Sigmoid colon (tissue), 7 donors: ENCODE measurements at places on chromosomes 13 and 19.

GRCh38 chr13:52846567-52847321 is 1.7 kb downstream of the PCDH8 start:
- no peaks in the 10 kb centered on the region for H3K36me3 ChIP-seq
- peaks cover 52% of the 10 kb centered on the region for H3K27me3 ChIP-seq
- no peak for DNase-seq
- H3K4me1 ChIP-seq: no peaks in the 10 kb centered on the region
- H3K4me3 ChIP-seq: no peak overlapping the region
- no peak overlapping the region for H3K27ac ChIP-seq

DNA sequence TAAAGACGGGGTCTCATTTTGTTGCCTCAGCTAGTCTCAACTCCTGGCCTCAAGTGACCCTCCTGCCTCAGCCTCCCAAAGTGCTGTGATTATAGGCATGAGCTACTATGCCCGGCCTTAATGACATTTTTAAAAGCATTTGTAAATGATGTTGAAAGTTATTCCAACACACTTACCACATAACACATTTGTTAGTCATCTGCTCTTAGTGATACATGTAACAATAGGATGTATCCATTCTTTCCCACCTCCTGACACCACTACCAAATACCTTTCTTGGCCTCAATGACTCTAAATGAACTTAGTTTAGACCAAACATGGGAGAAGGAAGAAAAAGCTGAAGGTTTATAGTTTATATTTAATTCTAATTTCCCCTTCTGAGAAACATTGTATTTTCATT is 59.8 kb upstream of the MEDAG start:
- no peaks in the 10 kb centered on the region for H3K4me1 ChIP-seq
- no peaks in the 10 kb centered on the region for H3K27me3 ChIP-seq
- H3K27ac ChIP-seq: no peak overlapping the region
- no peak overlapping the region for H3K4me3 ChIP-seq

GRCh38 chr13:51697855-51698254 is 106.1 kb downstream of the DHRS12 start:
- H3K36me3 ChIP-seq: no peaks in the 10 kb centered on the region
- H3K27ac ChIP-seq: no peak overlapping the region
- no peak for DNase-seq
- H3K27me3 ChIP-seq: no peaks in the 10 kb centered on the region

GRCh38 chr19:11125994-11126685 is 29.4 kb downstream of the SPC24 start:
- H3K4me1 ChIP-seq: peaks cover 16% of the 10 kb centered on the region
- no peak overlapping the region for H3K4me3 ChIP-seq
- H3K27me3 ChIP-seq: no peaks in the 10 kb centered on the region
- peak overlapping the region; percentile 44 for H3K27ac ChIP-seq
- DNase-seq: peak; percentile 94

- H3K4me1 ChIP-seq: no peaks in the 10 kb centered on the region
- no peaks in the 10 kb centered on the region for H3K36me3 ChIP-seq
- DNase-seq: no peak
- no peak overlapping the region for H3K4me3 ChIP-seq
Measured at GRCh38 chr13:23506071-23506806, 64.0 kb upstream of the TNFRSF19 start.

DNA sequence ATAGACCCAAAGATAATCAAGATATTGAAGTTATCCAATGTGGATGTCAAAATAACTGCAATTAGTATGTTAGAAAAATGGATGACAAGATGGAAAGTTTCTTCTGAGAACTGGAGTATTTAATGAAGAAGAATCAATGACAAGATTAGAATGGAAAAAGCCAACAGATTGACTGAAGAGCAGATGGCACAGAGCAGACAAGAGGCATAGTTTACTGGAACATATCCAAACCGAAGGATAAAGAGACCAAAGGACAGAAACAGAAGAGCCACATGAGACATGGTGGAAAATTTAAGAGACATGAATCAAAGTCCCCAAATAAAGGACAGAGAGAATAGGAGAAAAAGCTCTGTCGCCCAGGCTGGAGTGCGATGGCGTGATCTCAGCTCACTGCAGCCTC is 89.6 kb upstream of the RXFP2 start:
- no peaks in the 10 kb centered on the region for H3K36me3 ChIP-seq
- no peaks in the 10 kb centered on the region for H3K4me1 ChIP-seq
- no peaks in the 10 kb centered on the region for H3K27me3 ChIP-seq
- no peak overlapping the region for H3K4me3 ChIP-seq

GRCh38 chr13:97883396-97883795 is 70.1 kb upstream of the IPO5 start:
- H3K4me1 ChIP-seq: peaks cover 7% of the 10 kb centered on the region
- no peak overlapping the region for H3K4me3 ChIP-seq
- H3K27ac ChIP-seq: no peak overlapping the region
- H3K27me3 ChIP-seq: no peaks in the 10 kb centered on the region
- H3K36me3 ChIP-seq: no peaks in the 10 kb centered on the region

GRCh38 chr19:13790354-13790753 is 4.9 kb upstream of the ZSWIM4 start:
- H3K4me1 ChIP-seq: peaks cover 30% of the 10 kb centered on the region
- no peak for DNase-seq
- no peaks in the 10 kb centered on the region for H3K36me3 ChIP-seq
- H3K27me3 ChIP-seq: no peaks in the 10 kb centered on the region

GRCh38 chr13:26950968-26951367 is 190.4 kb upstream of the GPR12 start:
- H3K27me3 ChIP-seq: peaks cover 8% of the 10 kb centered on the region
- H3K4me3 ChIP-seq: no peak overlapping the region
- no peaks in the 10 kb centered on the region for H3K4me1 ChIP-seq
- H3K27ac ChIP-seq: no peak overlapping the region
- no peak for DNase-seq
- no peaks in the 10 kb centered on the region for H3K36me3 ChIP-seq

DNA sequence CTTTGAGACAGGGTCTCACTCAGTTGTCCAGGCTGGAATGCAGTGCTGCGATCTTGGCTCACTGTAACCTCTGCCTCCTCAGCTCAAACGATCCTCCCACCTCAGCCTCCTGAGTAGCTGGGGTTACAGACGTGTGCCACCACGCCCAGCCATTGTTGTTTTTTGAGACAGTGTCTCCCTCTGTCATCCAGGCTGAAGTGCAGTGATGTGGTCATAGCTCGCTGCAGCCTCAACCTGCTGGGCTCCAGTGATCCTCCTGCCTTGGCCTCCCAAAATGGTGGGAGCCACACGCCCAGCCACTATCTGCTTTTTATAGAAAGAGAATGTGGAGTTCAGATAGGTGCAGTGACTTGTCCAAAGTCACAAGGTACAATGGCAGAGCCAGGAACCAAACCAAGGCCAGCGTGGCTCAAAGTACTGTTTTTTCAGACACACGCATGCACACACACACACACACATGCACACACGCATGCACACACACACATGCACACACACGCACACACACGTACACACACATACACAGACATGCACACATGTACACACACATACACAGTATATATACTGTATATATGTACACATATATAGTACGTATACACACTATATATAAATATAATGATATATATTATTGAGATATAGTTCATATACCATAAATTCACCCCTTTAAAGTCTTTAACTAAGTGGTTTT is 6.6 kb downstream of the GADD45B start:
- H3K4me3 ChIP-seq: no peak overlapping the region
- DNase-seq: no peak
- no peak overlapping the region for H3K27ac ChIP-seq

DNA sequence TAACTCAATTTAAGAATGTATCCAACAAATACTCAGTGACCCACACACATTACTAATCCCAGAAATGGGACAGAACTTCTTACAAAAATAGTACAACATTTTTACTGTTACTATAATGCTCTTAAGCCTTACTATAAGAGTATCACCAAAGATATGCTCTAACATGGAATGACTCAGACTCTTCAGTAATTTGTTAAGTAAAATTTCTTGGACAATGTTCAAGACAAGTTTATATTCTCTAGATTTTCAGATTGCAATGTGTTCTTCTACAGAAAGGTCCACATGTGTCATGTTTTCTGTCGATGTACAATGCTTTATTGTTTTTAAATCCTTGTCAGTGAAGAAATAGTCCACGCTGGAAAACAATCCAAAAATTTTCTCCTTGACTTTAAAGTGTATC is 66.3 kb upstream of the RFXAP start:
- no peak for DNase-seq
- H3K27me3 ChIP-seq: no peaks in the 10 kb centered on the region
- H3K27ac ChIP-seq: no peak overlapping the region
- no peaks in the 10 kb centered on the region for H3K36me3 ChIP-seq
- H3K4me1 ChIP-seq: no peaks in the 10 kb centered on the region

DNA sequence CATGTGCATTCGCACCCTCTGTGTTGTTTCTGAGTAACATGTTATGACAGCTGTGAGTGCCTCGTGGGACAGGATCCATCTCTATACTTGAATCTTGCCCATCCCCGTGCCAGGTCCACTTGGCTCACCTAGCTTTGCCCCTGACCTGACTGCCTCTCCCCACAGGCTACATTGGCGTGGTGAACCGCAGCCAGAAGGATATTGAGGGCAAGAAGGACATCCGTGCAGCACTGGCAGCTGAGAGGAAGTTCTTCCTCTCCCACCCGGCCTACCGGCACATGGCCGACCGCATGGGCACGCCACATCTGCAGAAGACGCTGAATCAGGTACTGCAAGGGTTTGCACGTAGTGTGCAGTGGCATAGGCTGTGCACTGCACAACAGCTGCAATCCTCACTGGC is 53.2 kb downstream of the TMED1 start:
- no peaks in the 10 kb centered on the region for H3K27me3 ChIP-seq
- H3K36me3 ChIP-seq: peaks cover 99% of the 10 kb centered on the region
- DNase-seq: no peak
- H3K27ac ChIP-seq: no peak overlapping the region
- H3K4me3 ChIP-seq: no peak overlapping the region

- H3K4me3 ChIP-seq: no peak overlapping the region
- H3K27me3 ChIP-seq: no peaks in the 10 kb centered on the region
- H3K36me3 ChIP-seq: no peaks in the 10 kb centered on the region
- no peak for DNase-seq
Measured at GRCh38 chr13:85347251-85347650, 452.0 kb downstream of the SLITRK6 start.

GRCh38 chr19:533364-534058 is 2.0 kb downstream of the CDC34 start:
- H3K27ac ChIP-seq: peak overlapping the region; percentile 98
- peak; percentile 67 for DNase-seq
- no peaks in the 10 kb centered on the region for H3K27me3 ChIP-seq

DNA sequence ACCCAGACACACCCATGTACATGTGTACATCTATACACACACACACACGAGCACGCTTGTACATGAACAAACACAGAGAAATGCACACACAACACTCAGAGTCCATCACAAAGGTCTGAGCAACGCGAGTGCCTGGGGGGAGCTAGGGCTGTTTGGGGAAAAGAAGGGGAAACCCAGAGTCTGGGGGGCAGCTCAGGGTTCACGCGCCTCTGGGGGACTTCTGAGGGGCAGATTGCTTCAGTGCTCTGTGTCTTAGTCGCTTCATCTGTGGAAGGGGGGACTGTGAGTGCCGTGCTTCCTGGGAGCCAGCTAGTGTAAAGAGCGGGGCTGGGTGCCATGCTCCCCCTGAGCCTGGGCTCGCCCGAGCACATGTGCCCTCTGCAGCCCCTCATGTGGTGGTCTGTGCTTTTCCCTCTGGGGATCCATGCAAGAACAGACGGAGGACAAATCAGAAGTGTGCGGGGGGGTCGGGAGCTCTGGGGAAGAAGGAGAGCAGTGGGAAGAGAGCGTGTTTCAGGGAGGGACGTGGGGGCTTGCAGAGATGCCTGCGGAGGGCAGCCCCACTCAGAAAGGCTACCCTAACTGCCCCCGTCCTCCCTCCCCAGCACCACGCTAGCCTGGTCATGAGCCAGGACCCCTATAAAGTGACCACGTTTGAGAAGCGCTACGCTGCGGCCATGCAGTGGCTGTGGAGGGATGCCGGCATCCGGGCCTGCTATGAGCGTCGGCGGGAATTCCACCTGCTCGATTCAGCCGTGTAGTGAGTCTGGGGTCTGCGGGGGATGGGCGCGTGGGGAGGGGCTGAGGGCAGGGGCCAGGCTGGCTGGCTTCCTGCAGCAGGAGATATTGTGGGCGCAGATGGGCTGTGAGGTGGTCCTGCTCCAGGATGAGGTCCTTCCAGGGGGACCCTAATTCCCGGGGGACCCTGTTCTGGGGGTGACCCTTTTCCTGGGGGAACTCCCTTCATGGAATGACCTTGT is 14.0 kb downstream of the GNA15 start:
- DNase-seq: no peak
- peaks cover 24% of the 10 kb centered on the region for H3K27me3 ChIP-seq
- no peaks in the 10 kb centered on the region for H3K4me1 ChIP-seq
- no peak overlapping the region for H3K4me3 ChIP-seq

DNA sequence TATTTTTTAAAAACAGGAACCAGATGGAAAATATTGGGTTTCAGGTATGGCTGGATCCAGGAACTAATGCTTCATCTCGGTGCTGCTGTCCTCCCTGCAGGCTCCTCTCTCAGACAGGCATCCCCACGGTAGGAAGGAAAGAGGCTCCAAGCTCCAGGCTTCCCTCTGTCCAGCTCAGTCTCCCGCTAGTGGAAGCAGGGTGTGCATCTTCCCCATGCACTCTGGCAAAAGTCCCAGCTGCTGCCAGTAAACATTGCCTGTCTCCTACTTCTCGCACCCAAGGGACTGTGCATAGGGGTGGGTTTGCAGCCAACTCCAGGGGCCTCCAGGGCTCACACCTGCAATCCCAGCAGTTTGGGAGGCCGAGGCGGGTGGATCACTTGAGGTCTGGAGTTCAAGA is 29.2 kb downstream of the IL12RB1 start:
- peak; percentile 79 for DNase-seq
- no peak overlapping the region for H3K4me3 ChIP-seq
- no peaks in the 10 kb centered on the region for H3K36me3 ChIP-seq
- peak overlapping the region; percentile 90 for H3K27ac ChIP-seq

DNA sequence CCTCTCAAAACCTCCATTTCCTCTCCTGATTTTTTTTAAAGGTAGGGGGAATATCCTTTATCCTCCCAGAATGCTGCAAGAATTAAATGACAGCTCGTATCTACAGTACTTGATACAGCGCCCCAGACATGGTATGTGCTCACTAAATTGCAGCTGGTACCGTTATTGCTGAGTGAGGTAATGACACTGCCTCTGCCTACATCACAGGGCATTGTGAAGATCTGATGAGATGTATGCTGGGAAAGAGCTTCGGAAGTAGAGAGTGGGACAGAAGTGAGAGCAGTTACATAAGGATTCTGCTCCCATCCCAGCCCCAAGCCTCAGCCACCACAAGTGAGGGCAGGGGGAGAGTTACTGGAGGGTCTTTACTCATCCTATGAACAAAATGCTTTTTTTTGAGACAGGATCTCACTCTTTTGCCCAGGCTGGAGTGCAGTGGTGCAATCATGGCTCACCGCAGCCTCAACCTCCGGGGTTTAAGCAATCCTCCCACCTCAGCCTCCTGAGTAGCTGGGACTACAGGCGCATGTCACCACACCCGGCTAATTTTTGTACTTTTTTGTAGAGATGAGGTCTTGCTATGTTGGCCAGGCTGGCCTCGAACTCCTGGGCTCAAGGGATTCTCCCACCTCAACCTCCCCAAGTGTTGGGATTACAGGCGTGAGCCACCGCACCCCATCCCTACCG is 1.7 kb upstream of the FKRP start:
- no peak overlapping the region for H3K4me3 ChIP-seq
- no peak overlapping the region for H3K27ac ChIP-seq
- H3K27me3 ChIP-seq: no peaks in the 10 kb centered on the region
- peaks cover 6% of the 10 kb centered on the region for H3K36me3 ChIP-seq
- no peak for DNase-seq
